HFF-Myc (cell line): ENCODE measurements at places on chromosomes 5 and 9.

GRCh38 chr9:121200356-121200755 lies 1.3 kb downstream of the RAB14 start:
- DNase-seq: no peak

GRCh38 chr5:37520811-37521210 lies 141.7 kb downstream of the WDR70 start:
- no peak for DNase-seq

DNA sequence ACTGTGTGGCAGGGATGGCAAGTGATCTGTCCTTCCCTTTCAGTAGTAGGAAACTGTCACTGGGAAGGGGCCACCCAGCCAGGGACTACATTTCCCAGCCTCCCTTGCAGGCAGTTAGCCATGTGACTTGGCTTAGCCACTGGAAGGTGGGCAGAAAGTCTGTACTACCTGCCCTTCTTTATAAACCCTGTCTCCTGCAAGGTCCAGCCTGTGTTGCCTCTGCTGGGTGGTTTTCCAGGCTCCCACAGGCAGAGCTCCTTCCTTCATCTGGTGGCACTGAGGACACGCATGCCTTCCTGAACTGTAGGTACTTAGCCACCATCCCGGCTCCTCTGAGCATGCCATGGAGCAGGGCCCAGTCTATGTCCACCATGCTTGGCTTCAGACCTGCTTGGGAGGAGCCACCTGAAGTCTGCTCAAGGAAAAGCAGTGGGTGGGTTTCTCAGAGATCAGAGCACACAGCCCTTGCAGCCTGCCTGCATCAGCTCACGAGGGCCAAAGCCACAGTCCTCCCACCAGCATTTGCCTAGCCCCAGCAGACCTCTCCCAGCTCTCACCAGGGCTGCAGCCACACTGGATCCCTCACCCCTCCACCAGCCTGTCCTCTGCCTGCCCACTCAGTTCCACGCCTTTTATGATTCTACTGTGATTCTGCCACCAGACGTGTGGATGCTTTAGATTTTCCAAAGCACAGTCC lies 16.7 kb upstream of the SLC25A51 start:
- DNase-seq: no peak

DNA sequence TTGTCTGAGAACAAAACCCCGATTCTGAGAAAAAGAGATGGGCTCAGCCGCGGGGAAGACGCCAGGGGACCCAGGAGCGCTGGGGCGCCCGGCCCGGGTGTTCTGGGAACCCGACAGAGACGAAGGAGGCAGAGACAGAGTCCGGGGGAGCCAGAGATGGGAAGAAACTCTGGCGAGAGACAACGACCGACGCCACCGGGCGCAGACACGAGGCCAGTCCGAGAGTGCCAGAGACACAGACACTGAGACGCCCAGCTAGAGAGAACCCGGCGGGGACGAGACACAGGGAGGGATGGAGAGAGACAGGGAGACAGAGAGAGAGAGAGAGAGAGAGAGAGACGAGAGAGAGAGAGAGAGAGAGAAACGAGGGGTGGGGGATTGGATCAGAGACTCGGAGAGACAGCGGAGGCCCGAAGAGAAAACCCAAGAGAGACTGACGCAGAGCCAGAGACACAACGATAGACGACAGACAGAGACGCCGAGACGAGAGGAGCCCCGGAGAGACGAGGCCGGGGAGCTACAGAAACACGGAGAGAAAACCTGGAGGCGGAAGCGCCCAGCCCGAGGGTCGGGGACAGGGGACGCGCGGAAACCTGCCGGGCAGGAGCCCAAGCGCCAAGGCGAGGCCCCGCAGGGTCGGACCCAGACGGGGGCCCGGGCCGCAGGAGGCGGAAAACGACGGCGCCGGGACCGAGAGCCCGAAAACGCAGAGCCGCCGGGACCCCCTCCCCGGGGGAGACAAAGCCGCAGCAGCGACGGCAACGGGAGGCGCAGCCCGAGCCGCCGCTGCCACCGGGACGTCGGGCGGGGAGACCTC lies 3.3 kb downstream of the NR5A1 start:
- no peak for DNase-seq

GRCh38 chr9:136133191-136133958 lies 14.7 kb upstream of the TMEM250 start:
- DNase-seq: no peak

GRCh38 chr9:68493958-68494577 lies 46.6 kb downstream of the TMEM252 start:
- DNase-seq: no peak

DNA sequence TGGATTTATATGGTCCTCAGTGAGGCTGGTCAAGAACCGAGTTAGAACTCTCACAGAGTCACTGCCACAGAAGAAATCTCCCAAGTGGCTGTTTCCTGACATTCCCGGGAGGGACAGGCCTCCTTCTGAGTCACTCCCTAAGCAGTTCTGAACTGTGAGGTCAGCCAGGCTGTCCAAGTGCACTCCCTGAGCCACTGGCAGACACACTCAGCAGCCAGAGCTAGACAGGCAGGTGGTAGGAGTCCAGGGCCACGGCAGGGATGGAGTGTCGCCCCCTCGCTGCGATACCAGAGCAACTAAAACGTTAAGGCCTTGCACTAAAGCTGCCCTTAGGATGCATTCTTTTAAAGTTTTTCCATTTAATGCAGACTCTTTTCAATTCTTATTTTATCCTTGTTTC lies 3.4 kb downstream of the IL4 start:
- DNase-seq: peak; percentile 71

GRCh38 chr5:142012186-142012785 lies 541 bp downstream of the GNPDA1 start:
- DNase-seq: no peak

GRCh38 chr5:67515762-67516161 lies 319.2 kb upstream of the CD180 start:
- DNase-seq: no peak

- no peak for DNase-seq
Observed at GRCh38 chr9:134559013-134559412, 82.6 kb upstream of the COL5A1 start.

DNA sequence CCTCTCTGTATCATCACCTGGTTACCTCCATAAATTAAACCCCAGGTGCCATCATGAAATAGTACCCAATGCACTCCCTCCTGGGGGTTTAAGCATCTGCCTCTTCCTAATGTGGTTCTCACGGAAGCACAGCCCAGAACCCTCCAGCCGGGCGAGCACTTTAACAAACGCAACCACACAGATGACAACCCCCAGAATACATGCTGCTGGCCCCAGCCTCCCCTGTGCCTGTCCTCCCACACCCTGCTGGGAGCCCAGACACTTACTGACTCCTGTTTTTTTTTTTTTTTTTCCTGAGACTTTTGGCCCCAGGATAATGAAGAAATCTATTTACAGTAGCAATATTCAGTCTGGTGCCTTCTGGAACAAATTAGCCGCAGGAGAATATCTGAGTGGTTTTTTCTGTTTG lies 50.0 kb upstream of the COL5A1 start:
- peak; percentile 49 for DNase-seq

- DNase-seq: no peak
Observed at GRCh38 chr9:21995666-21996398, 1.2 kb downstream of the CDKN2B-AS1 start.

DNA sequence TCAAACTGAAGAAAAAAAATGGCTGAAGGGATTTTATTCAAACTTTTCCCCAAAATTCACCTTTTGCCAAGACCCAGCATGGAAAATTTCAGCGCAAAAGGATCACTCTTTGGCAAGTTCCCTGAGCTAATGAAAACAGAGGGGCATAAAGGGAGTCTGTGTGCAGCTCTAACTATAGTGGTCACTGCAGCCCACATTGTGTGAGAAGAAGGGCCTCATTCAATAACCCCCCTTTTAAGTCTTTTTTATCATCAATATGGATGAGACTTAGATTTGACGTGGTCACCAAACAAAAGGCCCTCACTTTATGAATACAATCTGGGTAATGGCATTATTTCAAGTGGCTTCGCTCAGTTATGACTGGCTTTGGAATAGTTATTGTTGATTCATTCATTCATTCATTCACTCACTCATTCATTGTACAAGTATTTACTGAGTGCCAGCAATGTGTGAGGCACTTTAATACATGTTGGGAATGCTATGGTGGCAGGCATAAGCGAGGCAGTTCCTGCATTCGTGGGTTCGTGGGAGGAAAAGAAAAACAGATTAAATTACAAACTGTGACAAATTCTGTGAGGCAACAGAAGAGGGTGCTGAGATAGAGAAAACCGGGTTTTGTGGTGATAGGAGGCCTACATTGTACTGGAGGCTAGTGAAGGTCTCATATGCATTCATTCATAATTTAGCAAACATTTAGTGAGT lies 145.7 kb upstream of the KLF4 start:
- no peak for DNase-seq

DNA sequence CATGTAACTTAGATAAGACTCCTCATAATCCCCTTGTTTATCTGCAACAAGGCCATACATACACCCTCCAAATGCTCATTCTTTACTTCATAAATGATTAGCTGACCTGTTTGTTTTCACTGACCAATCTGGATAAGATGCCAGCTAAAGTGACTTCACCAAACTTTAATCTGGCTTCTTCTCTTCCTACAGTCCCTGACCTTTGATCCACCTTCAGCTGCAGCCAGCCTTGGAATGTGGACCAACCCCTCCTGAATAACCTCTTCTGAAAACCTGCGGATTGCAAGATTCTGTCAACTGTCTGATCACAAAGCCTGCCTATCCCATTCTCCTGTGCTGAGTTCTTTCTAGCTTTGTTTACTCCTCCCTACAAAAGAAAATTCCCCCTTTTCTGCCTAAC lies 476.8 kb downstream of the LRRC70 start:
- DNase-seq: no peak

GRCh38 chr9:119126040-119126439 lies 243.2 kb downstream of the BRINP1 start:
- DNase-seq: no peak

GRCh38 chr9:76845254-76845653 lies 60.7 kb downstream of the PRUNE2 start:
- DNase-seq: no peak

GRCh38 chr5:65355301-65355700 lies 126.4 kb downstream of the ADAMTS6 start:
- no peak for DNase-seq

DNA sequence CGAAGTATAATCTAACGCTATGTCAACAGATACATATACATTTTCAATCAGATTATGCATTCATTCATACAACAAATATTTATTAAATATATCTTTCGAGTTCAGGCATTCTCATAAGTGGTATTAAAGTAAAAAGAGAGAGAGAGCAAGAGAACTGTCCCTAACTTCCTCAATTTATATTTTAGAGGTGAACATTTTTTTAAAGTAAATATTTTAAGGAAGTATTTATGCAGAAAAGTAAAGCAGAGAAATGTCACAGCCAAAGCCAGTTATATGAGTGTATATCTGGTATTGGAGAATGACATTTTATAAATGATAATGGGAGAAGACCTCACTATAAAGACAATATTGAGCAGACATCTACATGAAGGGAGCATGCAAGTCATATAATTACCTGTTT lies 667.3 kb upstream of the CDH9 start:
- no peak for DNase-seq

- DNase-seq: no peak
Observed at GRCh38 chr5:96655506-96655905, 6.7 kb upstream of the CAST start.

- no peak for DNase-seq
Observed at GRCh38 chr9:120915854-120916470, 10.6 kb downstream of the TRAF1 start.

DNA sequence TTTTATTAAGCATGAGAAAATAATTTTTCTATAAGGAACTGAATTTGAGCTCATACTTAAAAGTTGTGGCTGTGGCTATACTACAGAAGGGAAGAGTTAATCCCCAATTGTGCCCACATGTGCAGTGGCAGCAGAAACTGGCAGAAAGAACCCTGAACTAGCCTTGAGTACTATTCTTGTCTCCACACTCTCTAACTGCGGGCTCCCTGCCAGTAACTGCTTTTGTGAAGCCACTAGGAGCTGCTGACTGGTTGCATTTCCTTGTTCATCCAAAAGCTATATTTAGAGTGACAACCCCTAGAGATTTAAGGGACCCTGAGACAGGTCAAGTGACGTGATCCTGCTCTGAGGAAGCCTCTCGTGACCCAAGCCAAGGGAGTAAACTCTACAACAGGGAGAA lies 238.6 kb downstream of the ELAVL2 start:
- DNase-seq: no peak

DNA sequence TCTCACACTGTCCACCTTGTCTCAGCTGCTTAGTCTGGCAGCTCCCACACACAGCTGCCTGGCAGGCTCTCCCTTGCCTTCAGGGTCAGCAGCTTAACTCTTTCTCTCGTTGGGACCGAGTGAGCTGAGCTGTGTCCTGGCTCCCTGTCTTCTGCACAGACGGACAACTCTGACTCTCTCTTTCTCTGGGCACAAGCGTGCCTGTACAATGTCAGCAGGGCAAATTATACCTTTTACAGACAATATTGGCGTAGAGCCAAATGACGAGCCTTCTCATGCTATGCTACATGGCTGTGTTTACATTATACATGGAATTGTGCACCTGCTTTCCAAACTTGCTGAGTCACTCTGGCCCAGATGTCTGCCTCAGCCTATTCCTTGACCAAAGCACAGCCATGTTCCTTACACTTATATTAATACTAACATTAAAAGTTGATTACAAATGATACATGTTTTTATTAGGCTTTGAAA lies 188.6 kb downstream of the CYLC2 start:
- DNase-seq: no peak

GRCh38 chr9:93898502-93899426 lies 56.4 kb downstream of the BARX1 start:
- DNase-seq: no peak

GRCh38 chr9:27280860-27281259 lies 16.1 kb downstream of the EQTN start:
- DNase-seq: no peak

DNA sequence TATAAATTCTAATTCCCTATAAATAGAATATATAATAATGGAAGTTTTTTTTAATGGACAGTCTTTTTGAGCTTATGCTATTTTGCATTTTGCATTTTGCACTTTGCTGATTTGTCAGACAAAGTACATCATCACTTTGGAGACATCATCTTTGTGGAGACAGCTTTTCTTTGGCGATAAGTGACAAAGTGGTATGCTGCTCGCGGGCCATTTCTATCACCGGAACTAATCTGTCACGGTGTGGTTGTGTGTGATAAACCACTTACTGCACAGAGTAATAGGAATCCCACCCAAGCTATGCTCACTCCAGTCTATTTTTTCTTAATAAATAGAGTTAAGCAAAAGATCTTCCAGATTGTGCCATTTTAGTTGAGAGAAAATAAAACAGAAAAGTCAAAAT lies 133.1 kb downstream of the MACIR start:
- no peak for DNase-seq

GRCh38 chr9:127971357-127972235 lies 9.2 kb downstream of the EEIG1 start:
- DNase-seq: no peak
